ENCODE measurements at places on chromosomes 5 and 9.

DNA sequence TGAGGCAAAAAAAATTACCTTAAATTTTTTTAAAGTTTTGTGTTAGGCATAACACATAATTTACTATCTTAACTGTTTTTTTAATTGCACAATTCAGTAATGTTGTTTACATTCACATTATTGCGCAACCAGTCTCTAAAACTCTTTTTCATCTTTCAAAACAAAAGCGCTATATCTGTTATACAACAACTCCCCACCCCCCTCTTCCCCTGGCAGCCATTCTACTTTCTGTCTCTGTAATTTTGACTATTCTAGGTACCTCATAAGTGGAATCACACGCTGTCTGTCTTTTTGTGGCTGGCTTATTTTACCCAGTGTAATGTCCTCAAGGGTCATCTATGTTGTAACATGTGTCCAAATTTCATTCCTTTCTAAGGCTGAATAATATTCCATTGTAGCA, 241.5 kb upstream of the DMRT1 start:
- DNase-seq = no peak

DNA sequence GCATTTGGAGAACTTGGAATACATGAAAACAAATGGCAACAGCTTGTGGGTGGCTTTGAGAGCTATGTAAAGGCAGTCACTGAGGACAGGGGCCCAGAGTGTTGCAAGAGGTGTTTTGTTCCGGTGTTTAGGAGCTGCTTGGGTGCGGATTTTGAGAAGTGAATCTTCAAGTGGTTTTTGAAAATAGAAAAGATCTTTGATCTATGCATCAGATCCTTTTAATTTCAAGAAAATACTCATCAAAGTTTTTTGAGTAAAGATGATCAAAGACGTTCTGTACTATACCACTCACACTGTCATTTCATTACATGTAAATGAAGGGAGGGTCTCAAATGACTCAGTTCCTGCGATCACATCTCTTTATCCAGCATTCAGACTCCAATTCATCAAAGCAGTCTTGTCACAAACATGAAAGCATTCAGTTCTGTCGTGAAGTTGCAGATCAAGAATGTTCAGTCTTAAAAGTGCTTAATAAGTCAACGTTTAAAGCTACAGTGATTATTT, 112.5 kb downstream of the WDR41 start:
- DNase-seq = no peak

DNA sequence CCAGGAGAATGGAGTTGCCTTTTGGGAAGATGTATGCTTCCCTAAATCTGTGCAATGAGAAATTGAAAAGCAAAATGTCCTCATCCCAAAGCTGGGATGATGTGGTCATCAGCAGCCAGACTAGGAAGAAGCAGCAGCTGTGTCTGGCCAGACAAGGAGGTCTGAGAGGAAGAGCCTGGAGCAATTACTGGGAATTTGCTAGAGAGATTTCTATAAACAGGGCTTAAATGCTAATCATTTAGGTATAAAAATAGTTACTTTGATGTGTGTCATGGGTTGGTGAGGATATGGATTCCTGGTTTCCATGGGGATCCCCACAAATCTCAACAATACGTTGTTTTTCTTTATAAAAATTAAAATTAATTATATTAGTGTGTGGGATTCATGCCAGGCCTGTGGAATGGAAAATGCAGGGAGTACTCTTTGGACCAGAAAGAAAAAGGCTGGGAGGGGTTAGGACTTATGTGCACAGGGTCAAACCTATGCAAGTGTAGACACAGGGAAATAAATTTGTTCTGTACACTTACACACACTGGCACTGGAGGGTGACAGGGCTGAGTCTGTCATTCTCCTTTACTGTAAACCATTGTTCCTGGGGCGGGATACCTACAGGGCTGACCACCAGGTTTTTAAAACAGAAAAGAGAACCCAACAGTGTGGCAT, 58.7 kb upstream of the TRPC7 start:
- DNase-seq = no peak

- DNase-seq = no peak
Observed at GRCh38 chr5:151757233-151758140, 944 bp downstream of the ATOX1 start.

DNA sequence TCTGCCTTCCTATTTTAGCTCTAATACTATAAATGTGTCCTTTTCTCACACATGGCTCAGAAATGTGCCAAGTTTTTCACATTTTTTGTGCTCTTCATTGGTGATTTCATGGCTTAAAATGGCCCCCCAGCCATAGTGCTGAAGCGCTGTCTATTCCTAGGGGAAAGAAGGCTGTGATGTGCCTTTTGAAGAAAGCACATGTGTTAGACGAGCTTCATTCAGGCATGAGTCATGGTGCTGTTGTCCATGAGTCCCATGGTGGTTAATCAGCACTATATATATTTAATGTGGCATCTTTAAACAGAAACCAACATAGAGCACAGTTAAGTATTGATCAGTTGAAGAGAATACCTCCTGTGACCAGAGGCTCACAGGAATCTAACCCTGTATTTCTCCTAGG, 55.8 kb downstream of the PDE8B start:
- DNase-seq = no peak

- no peak for DNase-seq
Observed at GRCh38 chr5:174744896-174745295, 20.5 kb downstream of the MSX2 start.

- DNase-seq = no peak
Observed at GRCh38 chr5:82147860-82148573, 130.1 kb downstream of the RPS23 start.

DNA sequence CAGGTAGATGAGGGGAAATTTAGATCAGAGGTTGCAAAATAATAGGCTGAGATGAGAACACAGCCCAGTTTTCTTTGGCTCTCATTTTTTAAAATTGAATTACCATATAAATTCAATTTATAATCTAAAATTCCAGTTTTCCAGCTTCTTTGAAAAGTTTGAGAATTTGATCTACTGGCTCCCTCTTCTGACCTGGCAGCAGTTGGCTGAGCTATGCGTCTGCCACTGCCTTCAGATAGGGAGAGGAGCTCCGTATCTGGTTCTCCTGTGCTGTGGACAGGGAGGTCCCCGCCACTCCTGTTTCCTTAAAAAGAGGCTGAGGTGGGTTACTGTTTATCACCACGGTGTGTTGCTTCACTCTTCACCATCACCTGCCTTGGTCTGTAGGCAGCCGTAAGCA, 103.7 kb downstream of the ARHGAP26 start:
- DNase-seq = no peak

DNA sequence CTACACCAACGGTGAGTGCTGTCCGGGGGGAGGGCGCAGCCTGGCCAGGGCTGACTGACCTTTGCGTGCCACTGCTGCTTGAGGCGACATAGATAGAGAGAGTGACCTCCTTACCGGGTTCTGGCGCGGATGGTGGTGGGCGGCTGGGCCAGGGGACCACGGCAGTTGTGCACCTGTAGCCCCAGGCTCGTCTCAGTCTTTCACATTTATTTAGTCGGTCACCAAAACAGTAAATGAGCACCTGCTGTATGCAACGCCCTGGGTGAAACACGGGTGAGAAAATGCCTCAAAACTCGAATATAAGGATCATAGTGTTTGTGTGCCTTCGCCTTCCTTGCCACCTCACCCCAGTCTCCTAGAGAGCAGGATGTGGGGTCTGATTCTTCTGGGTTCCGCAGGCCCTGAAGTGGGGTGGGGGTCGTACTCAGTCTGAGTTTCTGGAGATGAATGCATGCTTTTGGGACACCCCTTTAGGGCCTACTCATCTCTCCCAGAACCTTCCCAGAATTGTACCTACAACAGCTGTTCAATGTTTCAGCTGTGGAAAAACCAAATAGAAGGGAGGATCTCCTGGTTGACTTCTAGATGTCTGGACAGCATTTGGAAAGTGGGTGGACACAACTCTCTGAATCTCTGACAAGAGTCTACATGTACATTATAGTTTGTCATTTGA, 714 bp downstream of the SEC24A start:
- no peak for DNase-seq

DNA sequence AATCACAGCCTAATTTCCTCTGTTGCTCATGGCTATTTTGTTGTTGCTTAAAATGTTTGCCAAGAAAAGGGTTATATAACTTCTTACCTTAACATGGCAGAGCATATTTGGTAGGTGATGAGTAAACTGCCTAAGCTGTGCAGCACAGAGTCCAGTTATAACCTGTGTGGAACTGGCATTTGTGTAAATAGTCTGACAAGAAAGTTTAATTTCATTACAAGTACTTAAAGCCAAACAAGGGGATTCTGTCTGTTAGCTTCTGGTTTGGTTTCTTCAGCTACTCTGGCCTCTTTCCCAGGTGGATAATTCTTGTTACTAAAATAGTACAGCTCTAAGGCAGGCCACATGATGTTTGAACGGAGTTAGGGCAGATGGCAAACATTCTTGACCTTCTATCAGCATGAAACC, 72.2 kb downstream of the PTCD2 start:
- DNase-seq = no peak

DNA sequence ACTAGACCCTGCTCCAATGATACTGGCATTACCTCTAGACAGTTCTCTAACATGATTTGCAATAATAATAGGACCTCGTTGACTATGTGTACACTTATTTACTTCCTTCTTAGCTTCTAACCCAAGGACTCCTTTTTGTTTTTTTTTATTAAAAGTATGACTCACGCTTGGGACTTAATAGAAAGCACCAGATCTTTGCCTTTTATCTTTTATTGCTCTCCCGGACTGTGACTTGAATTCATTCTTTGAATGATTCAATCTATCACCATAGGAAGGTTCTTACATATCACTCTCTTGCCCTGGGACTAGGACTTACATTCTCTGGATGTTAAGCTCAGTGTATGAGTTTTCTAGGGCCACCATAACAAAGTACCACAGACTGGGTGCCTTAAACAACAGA, 9.0 kb downstream of the C9 start:
- no peak for DNase-seq

DNA sequence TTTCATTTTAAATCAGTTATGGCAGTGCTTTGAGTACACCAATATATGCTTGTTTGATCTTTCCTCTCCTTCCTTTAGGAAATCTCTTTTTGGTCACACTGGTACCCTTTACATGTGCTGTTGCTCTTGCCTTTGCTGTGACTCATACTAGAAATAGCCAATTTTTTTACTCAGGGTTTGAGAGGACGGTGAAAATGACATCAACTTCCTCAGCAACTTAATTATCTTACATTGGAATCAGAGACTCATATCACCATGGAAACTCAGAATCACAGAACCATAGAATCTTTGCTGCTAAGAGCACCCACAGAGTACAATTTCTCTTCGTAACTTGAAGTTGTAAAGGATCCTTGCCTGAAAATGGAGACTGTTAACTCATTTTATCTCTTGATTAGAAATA, 13.8 kb upstream of the ZNF300 start:
- no peak for DNase-seq

- no peak for DNase-seq
Observed at GRCh38 chr9:107008011-107008410, 145.0 kb downstream of the ZNF462 start.

GRCh38 chr5:62814991-62815390, 236.4 kb downstream of the LRRC70 start:
- DNase-seq = no peak

GRCh38 chr5:127555826-127556225, 38.4 kb downstream of the PRRC1 start:
- DNase-seq = no peak

DNA sequence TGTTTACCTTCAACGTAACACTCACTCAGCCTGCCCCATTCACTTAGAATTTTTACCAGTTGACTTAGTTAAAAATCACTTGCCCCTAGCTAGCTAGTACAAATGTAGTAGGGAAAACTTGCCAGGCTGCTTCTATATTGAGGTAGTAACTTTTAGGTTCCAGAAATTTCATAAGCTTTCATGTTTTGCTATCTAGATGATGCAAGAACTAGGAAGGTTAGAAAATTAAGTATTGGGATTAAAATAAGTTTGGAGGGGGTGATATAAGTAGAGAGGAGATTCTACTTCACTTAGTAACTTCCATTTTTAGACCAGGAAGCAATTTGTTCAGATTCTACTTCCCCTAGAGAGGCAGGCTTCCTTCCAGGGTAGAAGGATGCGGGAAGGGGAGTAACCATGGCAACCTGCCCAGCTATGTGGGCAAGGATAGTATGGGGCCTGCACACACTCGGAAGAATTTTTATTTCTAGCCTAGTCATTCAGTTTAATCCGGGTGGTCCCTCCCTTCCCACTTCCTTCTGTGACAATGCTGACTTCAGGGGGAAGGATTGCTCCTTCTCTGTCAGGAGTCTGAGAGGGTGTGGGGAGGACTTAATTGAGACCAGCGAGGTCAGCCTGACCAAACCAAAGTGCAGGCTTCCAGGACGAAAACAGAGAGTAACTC, 4.2 kb downstream of the DAB2 start:
- DNase-seq = no peak

All from COR-L47 (cell line).